AG04449 (cell line): ENCODE measurements at places on chromosomes 7 and 10.

- DNase-seq, result no peak
These were observed 2.8 kb downstream of the RBM17 start for GRCh38 chr10:6091630-6092029.

- DNase-seq, result no peak
These were observed 62.6 kb downstream of the COL13A1 start for GRCh38 chr10:69864321-69864720.

GRCh38 chr7:121369462-121369861 is 26.6 kb downstream of the FAM3C start:
- no peak for DNase-seq

DNA sequence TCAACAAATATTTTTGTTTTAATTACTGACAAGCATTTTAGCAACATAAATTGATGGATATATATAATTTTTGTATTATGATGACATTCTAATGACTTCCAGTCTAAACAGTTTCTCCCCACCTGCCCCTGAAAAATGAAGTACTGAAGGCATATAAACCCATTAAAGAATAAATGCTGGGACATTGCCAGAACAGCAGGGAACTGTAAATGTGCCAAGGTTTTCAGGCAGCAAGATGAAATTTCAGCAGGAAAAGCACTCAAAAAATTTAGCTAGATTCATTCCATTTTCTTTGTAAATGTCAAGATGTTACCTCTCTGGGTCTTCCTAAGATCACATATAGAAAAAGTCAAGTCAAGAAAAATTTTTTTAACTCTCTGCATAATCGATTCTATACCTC is 11.0 kb upstream of the TLL2 start:
- DNase-seq, result no peak

GRCh38 chr10:25843551-25844170 is 90.4 kb upstream of the MYO3A start:
- DNase-seq, result no peak

DNA sequence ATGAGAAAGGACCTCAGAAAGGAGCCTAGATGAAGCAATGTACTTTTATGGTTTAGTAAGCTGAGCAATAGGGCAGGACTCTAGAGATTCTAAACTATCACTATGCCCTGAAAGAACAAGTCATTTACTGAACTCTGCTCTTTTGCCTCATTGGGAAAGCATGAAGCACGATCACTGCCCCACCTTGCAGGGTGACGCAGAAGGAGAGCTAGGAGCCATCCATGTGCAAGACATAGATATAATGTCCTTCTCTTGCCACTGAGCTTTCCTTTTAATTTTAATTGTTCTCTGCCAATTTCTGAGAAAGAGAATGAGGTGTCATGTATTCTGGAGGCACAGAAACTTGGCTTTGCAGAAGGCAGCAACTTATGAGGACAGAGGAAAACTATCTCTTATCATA is 108.3 kb downstream of the SORCS1 start:
- DNase-seq, result no peak

DNA sequence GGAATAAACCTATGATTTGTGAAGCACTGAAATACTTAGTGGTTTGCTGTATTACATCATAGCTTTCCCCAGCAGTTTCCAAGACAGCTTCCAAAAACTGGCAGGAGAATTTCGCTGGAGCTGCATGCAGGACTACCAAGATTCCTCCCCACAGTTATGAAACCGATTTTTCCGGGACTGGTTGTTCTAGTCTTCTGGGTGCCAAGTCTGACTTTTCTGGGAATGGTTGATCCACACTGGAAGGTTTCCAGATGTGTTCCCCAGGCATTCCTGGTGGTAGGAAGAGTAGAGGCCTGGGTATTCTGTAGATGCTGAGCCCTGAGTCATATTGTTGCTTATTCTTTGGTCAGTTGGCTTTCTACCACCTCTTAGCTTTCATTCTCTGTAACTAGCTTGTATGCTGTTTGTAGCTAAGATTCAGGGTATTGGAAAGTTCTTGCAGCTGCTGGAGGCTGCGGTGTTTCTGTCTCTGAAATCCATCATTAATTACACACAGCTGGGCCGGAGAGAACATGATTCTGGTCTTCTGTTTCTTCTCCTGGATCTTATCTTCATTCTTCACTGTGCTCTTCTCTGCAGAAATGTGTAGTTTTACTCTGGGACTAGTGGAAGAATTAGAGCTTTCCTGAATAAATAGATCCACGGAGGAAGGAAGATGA is 6.3 kb downstream of the ABCC2 start:
- DNase-seq, result peak; percentile 84

DNA sequence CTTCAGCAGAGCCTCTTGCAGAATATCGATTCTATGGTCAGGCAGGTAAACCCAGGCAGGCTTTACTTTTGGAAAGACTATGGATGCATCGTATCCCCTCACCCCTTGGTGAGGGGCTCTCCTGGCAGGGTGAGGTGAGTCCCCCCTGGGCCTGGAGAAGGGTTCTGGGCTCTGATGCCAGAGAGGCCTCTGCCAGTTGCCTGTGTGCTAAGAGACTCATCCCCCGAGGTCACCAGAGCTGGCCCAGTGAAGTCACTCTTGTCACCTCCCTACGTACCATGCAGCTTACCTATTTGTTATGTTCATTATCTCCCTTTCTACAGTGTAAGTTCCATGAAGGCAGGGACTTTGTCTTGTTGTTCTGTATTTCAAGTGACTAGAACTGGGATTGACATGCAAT is 51.3 kb downstream of the TSPAN15 start:
- DNase-seq, result no peak

DNA sequence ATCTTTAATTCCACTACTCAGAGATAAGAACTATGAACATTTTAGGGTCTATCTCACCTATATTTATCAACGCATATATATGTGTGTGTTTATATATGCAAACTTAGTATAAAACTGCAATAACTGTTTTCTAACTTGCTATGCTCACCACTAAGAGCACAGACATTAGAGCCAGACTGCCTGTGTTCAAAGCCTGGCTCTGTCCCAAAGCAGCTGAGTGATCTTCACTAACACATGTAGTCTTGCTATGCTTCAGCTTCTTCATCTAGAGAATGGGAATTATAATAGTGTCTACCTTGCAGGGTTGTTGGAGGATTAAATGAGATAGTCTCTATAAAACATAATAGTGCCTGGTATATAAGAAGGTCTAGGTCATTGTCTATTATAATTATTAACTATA is 165.5 kb downstream of the MAGI2 start:
- no peak for DNase-seq

GRCh38 chr7:67625257-67625737 is 628.7 kb downstream of the TYW1 start:
- DNase-seq, result peak; percentile 5

- peak; percentile 80 for DNase-seq
These were observed 168.9 kb upstream of the SH2B2 start for GRCh38 chr7:102117743-102118142.

- peak; percentile 10 for DNase-seq
These were observed 115.9 kb upstream of the CACUL1 start for GRCh38 chr10:118870467-118871243.

DNA sequence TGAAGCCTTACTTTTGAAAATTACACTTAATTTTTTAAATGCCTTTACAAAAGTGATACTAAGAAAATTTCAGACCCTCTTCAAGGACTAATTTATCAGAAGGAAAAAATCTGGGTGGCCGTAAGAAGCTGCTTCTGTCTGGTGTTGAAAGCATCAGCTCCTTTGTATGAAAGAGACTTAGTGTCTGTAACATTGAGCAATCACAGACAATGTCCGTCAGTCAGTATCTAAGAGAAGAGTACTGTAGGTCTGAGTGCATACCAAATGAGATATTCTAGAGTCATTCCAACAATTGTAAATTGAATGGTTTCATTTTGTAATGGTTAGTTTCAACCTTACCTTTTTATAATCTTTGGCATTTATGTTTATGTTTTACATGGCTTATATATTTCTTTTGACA is 11.1 kb upstream of the MDFIC start:
- no peak for DNase-seq

DNA sequence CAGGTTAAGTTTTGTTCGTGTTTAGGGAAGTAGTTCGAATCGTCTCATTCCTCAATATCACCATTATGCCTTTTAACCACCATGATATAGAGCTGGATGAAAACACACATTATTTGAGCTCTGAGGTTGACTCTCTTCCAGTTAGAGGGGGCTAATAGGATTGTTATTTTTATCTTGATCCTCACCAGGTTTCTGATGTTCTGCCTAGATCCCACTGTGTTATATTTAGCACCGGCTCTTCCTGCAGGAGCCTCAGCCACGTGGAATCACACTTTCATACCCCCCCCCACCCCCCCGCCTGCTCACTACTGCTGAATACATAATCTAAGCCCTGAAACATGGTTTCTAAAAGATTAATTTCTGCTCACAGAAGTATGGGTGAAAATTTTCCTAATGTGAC is 88.3 kb downstream of the NRCAM start:
- DNase-seq, result no peak

GRCh38 chr10:11787846-11788245 is 35.3 kb upstream of the PROSER2 start:
- DNase-seq, result no peak

DNA sequence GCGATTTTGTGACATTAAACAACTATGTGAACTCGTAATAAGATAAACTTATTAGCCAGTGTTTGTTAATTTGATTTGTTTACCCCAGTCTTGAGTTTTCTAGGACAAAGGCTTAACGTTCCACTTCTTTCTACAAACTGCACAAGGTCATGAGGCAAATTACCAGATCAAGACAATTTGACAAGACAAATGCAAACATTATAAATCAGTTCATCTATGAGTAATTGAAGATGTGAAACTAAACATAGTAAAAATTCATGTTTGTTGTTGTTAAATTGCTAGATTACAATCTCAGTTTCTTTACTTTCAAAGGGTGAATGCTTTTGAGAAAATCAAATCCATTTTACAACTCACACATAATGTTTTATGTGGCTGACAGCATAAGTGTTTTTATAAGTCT is 13.4 kb upstream of the ZNF804B start:
- DNase-seq, result no peak

- no peak for DNase-seq
These were observed 84.2 kb upstream of the FAM133B start for GRCh38 chr7:92674379-92674778.

DNA sequence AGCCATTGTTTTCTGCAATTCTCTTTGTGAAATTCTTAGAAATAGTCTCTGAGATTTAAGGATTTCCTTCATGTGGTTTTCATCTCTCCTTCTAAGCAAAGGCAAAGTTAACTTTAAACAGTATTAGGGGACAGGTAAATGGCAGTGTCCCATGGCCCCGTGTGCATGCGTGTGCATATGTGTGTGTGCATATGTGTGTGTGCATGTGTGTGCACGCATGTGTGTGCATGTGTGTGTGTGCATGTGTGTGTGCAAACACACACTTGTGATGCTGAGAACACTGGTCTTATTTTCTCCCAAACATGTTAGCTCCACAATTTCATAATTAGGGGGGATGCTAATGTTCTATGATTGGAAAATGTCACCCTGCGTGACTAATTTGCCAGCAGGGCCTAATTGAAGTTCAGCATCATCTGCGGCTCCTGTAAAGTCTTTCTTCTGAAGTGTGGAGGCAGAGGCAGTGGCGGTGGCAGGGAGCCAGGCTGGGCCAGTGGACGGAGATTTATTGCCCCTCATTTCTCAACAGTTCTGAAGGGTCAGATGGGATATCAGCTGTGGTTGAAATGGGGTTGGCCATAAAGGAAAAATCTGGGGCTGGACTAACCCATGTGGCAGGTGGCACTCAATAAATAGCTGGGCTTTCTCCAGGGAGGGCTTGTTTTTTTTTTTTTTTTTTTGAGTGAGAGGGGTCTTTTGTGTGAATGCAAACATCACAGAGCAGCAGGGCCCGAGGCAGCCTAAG is 289.3 kb upstream of the PODXL start:
- DNase-seq, result no peak

- DNase-seq, result no peak
These were observed 750.2 kb downstream of the XPNPEP1 start for GRCh38 chr10:109173121-109173520.

DNA sequence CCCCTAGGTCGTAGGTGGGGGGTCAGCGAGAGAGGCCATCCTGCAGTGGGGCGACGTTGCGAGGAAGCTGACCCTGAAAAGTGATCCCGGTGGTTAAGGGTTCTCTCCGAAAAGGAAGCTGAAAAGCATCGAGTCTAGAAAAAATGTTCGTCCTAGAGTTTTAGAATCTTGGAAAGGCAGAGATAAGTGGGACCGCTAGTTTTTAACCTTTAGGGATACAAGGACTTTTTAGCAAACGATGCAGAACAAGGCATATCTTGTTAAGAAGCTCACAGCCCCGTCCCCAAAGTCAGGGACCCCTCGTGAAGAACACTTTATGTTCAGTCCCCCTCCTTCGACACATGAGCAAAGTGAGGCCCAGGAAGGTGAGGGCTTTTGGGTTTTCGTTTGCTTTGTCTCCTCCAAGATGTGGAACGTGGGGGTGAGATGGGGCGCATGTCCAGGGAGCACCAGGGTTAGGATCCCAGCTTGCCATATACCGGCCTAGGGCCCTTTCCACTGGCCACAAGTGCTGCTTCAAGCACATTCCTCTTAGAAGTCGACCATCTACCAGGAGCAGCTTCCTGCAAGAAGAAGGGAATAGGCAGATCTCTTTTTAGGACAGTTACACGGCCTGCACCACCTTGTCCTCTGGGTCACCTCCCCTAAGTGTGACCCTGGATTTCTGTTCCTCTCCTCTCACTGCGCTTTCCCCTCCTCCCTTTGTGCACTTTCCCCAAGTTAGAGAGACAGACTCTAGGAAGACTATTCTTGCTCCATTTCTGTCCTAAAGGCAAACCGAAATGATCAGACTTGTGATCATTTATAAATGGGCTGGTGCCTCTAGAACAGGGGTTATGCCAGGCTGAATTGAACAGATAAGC is 969 bp downstream of the SLC35G1 start:
- no peak for DNase-seq

GRCh38 chr10:11359869-11360268 is 251.6 kb downstream of the USP6NL start:
- DNase-seq, result no peak

DNA sequence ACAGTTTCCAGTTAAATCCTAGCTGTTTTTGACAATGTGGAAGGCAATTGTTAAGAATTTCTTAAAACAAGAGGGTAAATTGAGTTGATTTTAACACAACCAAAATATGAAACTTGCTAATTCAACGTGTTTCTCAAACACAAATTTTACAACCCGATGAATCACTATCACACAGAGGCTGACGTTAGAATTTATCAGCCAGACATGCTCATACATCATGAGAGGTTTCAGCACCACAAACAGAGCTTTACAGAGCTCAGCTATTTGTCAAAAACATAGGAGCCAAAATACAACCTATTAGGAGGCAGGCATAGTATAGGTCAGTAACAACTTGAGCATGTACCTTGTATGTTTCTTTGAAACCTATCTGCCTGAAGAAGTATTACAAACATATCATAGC is 36.1 kb downstream of the LRRN3 start:
- no peak for DNase-seq

- no peak for DNase-seq
These were observed 12.7 kb upstream of the ABCC2 start for GRCh38 chr10:99769706-99770105.

- DNase-seq, result no peak
These were observed 1.2 kb downstream of the KLF6 start for GRCh38 chr10:3783682-3784432.
